ENCODE measurements at places on chromosomes 2 and 18. TPM values are rescaled to one million over a fixed set of nuclear protein-coding genes. Genes with fewer than 3 reads are reported as not detected.

GRCh38 chr2:137096693-137097092 lies 331.3 kb downstream of the THSD7B start:
- no peak for DNase-seq

GRCh38 chr2:146437712-146438111 lies 1407.1 kb upstream of the ACVR2A start:
- no peak for DNase-seq

GRCh38 chr2:45664635-45665261 lies 13.3 kb downstream of the PRKCE start:
- DNase-seq: no peak

GRCh38 chr2:217845301-217845700 lies 157.5 kb downstream of the TNS1 start:
- DNase-seq: no peak

- peak; percentile 84 for DNase-seq
These were observed 207.9 kb downstream of the ARL4C start for GRCh38 chr2:234288974-234289455.

GRCh38 chr2:215503381-215503780 lies 67.5 kb upstream of the FN1 start:
- DNase-seq: no peak

- DNase-seq: no peak
These were observed 199.6 kb downstream of the BCL11A start for GRCh38 chr2:60353863-60354262.

DNA sequence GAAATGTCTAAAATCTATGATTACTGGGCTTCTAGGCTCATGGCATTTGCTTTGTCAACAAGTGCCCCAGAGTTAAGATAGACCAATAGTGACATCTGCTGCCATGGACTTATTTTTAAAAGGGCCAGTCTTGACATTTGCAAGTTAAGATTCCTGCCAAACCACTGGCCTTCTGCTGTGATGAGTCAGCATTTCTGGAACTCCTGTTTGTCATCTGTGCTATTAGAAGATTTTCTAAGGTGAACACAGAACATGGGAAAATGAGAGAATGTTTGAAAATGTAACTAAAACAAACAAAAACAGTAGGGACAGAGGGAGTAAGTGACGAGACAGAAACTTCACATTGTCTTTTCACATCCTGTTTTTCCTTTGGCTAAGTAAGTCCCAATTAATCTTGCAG lies 93.7 kb upstream of the WDR75 start:
- no peak for DNase-seq

- no peak for DNase-seq
These were observed 862.4 kb downstream of the CNTNAP5 start for GRCh38 chr2:124887466-124887865.

- no peak for DNase-seq
These were observed 1339.0 kb downstream of the LRP1B start for GRCh38 chr2:140791802-140792201.

- DNase-seq: no peak
These were observed 130.6 kb downstream of the FMNL2 start for GRCh38 chr2:152465541-152465940.

DNA sequence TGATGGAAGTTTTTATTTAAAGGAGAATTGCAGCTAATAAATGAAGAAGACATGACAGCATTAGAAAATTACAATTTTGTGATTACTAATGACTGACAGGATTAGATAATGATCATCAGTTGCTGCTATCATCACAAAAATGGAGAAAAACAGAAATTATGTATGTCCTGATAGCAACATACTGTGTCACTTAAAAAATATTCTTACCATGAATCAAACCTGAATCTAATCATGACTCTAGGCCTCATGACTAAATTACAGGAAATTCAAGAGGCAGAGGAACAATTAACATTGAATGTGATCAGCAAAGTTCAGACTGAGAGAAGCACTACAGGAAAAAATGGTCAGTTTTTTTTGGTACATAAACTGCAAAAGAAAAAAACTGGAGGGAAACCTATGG lies 147.8 kb downstream of the PMAIP1 start:
- no peak for DNase-seq

DNA sequence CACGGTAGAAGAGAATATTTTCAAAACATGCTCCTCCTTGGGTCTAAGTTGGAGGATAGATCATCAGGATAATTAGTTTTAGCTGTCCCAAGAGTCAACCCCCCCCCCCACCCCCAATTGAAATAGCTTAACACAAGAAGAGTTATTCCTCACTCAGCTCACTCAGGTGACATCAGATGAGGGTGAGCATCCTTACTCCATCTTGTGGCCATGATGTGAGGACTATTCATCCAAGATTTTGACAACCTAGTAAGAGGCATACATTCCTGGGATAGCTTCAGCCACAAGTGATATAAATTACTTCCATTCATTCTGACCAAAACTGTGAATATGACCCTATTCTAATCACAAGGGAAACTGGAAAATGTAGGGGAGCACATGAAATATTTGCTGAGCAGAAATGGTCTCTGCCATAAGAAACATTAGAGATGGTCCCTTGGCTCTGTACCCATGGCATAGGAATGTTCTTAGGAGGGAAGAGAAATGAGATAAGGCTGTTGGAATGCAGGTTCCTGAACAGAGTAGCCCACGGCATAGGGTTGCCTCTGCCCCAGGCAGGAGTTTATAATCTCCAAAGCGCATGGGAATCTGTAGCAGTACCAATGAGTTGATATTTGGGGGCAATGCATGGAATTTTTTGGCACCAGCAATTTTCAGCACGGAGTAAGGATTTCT lies 257.2 kb downstream of the CYRIA start:
- DNase-seq: no peak

DNA sequence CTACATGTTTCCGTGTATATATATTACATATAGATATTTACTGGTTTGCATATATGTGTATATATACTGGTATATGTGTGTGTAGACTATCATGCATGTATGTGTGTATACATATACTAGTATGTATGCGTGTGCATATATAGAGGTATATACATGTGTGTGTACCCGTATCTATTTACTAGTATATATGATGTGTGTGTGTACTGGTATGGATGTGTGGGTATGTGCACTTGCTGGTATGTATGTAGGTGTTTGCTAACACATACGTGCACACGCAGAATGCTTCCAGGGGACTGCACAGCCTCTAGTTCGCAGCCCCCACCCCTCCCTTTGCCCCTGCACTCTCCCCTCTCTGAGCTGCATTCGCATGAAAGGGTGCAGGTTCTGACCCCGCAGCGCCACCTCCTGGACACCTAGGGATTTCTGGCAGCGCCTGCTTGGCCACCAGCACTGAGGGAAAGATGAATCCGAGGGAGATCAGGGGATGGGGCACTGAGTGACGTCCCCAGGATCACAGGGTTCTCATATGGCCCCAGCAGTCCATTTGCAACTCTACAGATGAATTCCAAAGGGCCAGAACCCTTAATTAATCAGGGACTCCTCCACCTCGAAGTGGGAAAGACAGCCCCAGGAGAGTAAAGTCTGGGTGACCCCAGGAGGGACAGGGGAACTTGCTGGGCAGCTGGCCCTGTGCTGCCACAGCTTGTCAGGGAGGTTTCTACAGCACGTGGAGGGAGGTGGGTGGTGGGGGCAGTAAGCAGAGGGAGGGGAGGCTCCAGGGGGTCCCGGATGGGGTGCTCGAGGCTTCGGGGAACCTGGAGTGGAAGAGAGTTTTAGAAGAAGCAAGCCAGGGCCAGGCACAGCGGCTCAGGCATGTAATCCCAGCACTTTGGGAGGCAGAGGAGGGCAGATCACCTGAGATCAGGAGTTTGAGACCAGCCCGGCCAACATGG lies 66.8 kb upstream of the ASAP2 start:
- peak; percentile 90 for DNase-seq

- no peak for DNase-seq
These were observed 1.5 kb upstream of the PELI1 start for GRCh38 chr2:64145714-64146113.

- no peak for DNase-seq
These were observed 687.6 kb upstream of the HS6ST1 start for GRCh38 chr2:129006135-129006886.

DNA sequence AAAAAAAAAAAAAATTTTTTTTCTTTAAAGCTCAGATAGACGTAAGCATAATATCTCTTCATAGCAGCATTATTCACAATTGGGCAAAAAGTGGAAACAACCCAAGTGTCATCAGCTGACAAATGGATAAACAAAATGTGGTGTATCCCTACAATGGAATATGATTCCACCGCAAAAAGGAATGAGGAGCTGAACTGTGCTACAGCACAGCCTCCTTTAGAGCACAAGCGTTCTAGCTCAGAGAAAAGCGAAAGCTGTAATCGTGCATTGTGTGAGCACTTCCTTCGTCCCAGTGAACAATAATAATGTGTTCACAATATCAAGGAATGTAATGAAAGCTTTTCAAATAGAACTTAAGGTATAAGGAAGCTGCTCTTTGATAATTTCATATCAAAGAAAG lies 11.7 kb upstream of the CHMP1B start:
- no peak for DNase-seq

- no peak for DNase-seq
These were observed 234.8 kb downstream of the SOX11 start for GRCh38 chr2:5926871-5927512.

DNA sequence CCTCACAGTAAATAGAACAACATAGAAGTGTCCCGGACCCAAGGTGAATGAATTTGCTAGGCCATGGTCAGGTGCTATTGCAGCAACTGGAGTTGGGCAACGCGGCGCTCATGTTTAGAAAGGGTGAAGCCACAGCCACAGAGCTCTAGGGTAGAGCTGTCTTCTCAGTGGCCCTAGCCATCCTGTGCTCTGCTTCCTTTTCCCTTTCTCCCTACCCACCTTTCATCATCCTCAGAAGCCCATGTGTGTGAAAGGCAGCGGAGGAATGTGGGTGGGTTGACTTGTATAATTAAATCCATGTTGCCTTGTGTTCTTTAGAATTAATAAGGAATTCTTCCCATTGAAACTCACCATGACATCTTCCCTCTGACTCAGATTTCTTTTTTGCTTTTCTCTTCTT lies 336.7 kb downstream of the OSR1 start:
- no peak for DNase-seq

GRCh38 chr2:218010984-218011652 lies 8.3 kb upstream of the TNS1 start:
- DNase-seq: no peak

DNA sequence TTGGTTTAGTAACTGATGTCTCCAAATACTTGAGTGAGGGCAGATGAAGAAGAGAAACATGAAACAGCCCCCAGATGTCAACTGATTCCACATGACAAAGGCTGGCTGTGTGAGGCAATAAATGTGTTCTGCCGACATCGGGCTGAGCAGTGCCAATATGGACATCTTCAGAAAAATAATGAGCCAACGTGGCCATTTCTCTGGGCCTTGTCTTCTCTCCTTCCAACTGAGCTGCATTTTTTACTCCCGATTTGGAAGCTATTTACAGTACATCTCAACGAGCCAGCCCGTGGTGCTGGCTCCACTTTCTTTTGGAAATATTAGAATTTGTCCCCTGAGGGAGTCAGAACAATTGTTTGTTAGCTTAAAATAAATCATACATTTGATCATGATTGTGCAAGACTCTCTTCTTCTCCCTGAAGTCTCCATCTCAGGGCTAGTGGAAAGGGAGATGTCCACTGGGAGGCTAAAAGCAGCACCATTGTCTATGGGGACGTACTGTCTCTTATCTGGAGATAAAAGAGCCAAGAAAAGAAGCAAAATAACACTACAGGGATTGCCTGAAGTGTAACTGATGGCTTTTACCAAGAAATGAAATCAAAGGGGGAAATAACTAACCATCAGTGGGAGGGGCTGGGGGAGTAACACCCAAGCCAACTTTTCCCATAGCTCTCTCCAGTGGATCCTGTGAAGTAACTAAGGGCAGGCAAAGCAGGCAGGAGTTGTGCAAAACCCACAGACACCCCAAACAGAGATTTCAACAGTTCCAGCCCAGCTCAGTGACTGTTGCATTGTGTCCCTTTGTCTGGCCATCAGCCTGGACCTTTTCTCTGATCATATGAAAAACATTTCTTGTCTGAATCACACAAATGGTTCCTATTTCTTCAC lies 114.8 kb downstream of the RDH14 start:
- no peak for DNase-seq

- no peak for DNase-seq
These were observed 364.9 kb downstream of the SPAG16 start for GRCh38 chr2:213649176-213649575.

- peak; percentile 86 for DNase-seq
These were observed 1.3 kb downstream of the HDAC4 start for GRCh38 chr2:239399433-239399920.

- DNase-seq: no peak
These were observed 2.1 kb upstream of the FBLN7 start for GRCh38 chr2:112136096-112136495.

- DNase-seq: no peak
These were observed 39.6 kb upstream of the SCN1A start for GRCh38 chr2:166167449-166167848.

GRCh38 chr2:228344531-228344930 lies 163.0 kb upstream of the SPHKAP start:
- DNase-seq: no peak

- DNase-seq: no peak
These were observed 175.4 kb downstream of the ANAPC1 start for GRCh38 chr2:111708476-111709180.

Gene ESPNL
- polyA plus RNA-seq: 1.3 TPM

Gene C2orf80
- polyA plus RNA-seq: not detected

Gene TRIM54
- 0.22 TPM for polyA plus RNA-seq

Gene CNDP1
- 0.03 TPM for polyA plus RNA-seq

Gene TMEFF2
- polyA plus RNA-seq: not detected

Gene TUBA3D
- polyA plus RNA-seq: 0.86 TPM

Gene CFC1
- 0.11 TPM for polyA plus RNA-seq

Gene AQP12B
- polyA plus RNA-seq: 1.8 TPM

Gene NEB
- 1.5 TPM for polyA plus RNA-seq

Gene NLRC4
- polyA plus RNA-seq: 8.9 TPM

Gene CCDC148
- polyA plus RNA-seq: 0.16 TPM

Gene ZSWIM2
- not detected for polyA plus RNA-seq

Gene TIGD1
- polyA plus RNA-seq: 8.3 TPM

Gene DTNA
- 3.0 TPM for polyA plus RNA-seq

Gene SLC8A1
- 0.77 TPM for polyA plus RNA-seq

Data from spleen (tissue), 13 donors.